ENCODE measurements at places on chromosomes 16 and 17. TPM values are rescaled to one million over a fixed set of nuclear protein-coding genes. Genes with fewer than 3 reads are reported as not detected.

- DNase-seq, result no peak
Observed at GRCh38 chr16:4091240-4092012, 24.8 kb downstream of the ADCY9 start.

DNA sequence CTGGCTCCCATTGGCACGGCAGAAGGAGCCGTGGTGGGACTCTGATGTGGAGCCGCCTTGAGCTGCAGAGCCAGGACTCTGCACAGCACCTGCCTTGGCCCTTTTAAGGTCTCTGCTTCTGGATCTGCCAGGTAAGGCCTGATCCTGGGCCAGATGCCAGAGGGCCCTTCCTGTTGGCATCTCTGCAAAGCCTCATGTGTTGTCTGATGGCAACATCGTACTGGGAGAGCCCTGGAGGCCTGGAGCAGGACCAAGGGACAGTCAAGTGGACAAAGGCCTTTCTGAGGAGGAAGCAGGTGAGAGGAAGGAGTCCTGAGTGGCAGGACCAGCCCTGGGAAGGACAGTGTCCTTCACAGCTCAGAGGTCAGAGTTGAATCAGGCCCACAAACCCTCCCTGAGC lies 26.1 kb downstream of the SOCS1 start:
- peak; percentile 78 for DNase-seq

GRCh38 chr17:20284570-20285295 lies 182.6 kb downstream of the LGALS9B start:
- no peak for DNase-seq

- DNase-seq, result no peak
Observed at GRCh38 chr16:24589997-24590396, 50.6 kb downstream of the RBBP6 start.

GRCh38 chr17:80327518-80327917 lies 66.9 kb downstream of the RNF213 start:
- DNase-seq, result no peak

TBC1D3K gene
- not detected for total RNA-seq

SSTR5 gene
- 5.8 TPM for total RNA-seq

DNA sequence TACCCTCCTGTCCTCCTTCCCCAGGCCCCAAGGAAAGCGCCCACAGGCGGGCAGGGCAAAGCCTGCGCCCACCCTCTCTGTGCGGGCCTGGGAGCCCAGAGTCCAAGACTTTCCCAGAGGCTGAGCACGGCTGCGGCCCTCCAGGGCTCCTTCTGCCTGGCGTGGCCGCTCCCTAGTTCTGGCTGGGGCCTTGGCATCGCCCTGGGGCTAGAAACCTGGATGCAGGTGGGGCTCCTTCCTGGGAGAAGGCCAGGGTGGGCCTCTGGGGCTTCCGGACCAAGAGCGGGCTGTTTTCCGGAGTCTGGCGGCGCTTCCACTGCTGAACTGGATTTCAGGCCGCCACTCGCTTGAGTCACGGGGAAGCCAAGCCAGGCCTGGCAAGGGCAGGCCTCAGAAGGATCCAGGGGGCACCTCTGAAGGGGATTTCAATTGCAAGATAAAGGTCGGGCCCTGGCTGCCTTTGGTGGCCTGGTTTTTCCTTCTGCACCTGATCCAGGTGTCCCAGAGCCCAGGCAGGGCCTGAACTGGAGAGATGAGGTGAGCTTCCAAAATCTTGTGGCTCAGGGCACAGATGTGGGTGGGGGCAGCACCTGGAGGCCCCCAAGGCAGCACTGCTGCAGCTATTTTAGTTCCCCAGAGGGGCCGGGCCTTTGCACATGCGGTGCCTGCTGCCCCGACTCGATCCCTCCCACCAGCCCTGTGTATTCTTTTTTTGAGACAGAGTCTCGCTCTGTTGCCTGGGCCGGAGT lies 227.4 kb downstream of the MRTFB start:
- DNase-seq, result no peak

DNA sequence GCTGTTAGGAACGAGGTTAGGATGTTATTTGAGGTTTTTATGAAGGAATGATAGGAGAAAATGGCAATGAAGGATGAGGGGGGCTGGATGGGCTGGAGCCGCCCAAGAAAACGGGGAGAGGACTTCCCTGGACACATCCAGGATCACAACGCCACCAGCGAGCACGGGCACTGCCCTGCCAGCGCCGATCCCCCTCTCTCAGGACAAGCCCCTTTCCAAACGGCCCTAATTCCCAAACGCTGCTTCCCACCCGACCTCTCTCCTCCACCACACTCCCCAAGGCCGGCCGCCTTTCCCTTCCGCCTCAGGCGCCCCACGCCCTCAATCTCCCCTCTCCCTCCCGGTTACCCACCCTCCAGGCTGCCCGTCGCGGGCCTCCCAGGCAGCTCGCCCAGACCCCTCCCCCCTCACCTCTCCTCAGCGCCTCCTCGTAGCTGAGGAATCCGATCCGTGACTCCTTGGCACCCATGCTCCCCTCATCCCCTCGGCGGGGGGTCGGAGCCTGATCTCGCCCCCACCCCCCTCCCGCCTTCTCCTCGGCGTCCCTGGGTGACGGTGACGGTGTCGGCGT lies 377 bp downstream of the USP32 start:
- peak; percentile 11 for DNase-seq

DNA sequence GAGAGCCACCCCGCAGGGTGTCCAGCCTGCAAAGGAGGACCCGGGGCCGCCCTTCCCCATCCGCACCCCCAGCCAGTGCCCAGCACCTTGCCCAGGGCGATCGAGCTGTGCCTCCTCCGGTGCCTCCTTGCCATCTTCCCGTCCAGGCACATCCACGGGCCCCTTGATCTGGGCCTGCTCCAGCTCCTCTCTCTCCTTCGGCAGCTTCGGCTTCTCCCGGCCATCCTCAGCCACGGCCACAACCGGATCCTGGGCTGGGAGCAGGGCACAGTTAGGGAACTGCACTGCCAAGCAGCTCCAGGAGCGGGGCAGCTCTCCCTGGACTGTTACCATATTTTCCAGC lies 13.8 kb downstream of the NDUFAF8 start:
- DNase-seq, result no peak

DNA sequence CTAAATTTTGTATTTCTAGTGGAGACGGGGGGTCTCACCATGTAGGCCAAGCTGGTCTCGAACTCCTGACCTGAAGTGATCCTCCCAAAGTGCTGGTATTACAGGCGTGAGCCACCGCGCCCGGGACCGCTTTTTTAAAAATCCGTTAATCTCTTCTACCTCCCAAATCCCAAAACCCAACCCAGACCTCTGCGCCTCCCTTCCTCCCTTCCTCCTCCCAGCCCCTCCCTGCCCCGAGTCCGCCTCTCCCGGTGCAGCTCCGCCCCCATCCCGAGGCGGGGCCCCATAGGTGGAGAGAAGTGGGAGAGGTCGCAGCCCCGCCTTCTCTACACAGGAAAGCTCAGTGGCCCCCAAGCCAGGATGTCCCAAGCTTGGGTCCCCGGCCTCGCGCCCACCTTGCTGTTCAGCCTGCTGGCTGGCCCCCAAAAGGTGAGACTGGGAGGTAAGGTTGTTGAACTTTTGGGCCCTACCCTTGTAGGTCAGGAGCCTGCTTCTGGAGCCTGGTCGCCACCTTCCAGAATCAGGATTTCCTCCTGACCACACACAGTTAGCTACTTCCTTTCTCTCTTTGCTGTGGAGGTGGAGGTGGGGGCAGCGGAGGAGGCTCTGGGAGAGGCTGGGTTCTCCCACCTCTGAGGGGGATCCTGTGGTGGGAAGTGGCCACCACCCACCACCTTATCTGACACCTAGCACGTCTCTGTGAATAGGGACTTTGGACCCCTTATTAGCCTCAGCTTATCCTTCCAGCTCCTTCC lies at the start of gene TMEM92:
TMEM92 (plus strand) TSS at position 325 of the 755 bp plus-strand sequence; CDS start at position 361, 36 bp downstream.
- peak; percentile 63 for DNase-seq

GRCh38 chr17:42274253-42274542 lies 2.0 kb downstream of the STAT5B start:
- DNase-seq, result no peak

GRCh38 chr16:86427433-86427851 lies 82.9 kb upstream of the FOXF1 start:
- DNase-seq, result no peak

CD7 gene
- total RNA-seq, result 12.0 TPM

- DNase-seq, result no peak
Observed at GRCh38 chr16:12311877-12312276, 335.3 kb downstream of the SNX29 start.

- DNase-seq, result peak; percentile 27
Observed at GRCh38 chr17:7523033-7523432, 25.8 kb upstream of the TNFSF12 start.

RNF43 gene
- total RNA-seq, result 19.0 TPM

DNA sequence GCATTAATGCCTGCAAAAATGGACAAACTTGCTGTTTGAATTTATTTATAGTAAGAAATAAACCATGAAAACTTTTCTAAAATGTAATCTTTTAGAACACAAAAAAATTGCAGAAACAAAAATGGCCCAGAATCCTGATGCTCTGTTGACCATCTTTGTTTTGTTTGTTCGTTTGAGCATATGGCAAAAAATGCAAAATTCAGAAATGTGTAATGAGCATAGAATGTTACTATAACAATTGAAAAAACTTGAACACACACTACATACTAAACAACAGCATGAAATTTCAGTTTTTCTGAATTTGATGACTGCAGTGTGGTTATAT lies 1.1 kb upstream of the KPNA2 start:
- DNase-seq, result no peak

PPP1R27 gene
- not detected for total RNA-seq

- no peak for DNase-seq
Observed at GRCh38 chr17:36468903-36469635, 17.4 kb upstream of the ZNHIT3 start.

DNA sequence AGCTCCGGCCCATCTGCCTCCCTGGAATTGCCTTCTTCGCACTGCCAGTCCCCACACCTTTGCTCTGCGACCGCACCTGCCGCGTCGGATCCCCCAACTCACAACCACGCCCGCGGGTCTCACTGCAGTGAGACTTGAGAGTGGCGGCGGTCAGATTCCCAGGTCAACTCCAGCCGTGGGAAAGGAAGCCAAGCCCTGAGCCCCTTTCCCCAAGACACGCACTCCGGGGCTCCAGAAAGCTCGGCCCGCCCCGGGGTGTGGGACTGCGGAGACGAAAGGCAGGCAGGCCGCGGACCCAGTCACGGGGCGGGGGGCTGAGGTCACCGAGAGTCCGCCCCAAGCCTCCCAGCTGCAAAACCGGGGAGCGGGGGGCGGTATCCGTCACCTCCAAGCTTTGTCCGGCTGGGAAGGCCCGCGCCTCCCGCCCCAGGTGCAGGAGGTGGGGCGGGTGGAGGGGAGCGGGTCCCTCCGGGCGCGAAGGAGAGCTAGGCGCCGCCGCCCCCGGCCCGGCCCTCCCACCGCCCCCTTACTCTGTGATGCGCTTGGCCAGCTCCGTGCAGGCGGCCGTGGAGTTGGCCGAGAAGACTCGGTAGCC lies 615 bp downstream of the PRPSAP1 start:
- DNase-seq, result peak; percentile 12

DNA sequence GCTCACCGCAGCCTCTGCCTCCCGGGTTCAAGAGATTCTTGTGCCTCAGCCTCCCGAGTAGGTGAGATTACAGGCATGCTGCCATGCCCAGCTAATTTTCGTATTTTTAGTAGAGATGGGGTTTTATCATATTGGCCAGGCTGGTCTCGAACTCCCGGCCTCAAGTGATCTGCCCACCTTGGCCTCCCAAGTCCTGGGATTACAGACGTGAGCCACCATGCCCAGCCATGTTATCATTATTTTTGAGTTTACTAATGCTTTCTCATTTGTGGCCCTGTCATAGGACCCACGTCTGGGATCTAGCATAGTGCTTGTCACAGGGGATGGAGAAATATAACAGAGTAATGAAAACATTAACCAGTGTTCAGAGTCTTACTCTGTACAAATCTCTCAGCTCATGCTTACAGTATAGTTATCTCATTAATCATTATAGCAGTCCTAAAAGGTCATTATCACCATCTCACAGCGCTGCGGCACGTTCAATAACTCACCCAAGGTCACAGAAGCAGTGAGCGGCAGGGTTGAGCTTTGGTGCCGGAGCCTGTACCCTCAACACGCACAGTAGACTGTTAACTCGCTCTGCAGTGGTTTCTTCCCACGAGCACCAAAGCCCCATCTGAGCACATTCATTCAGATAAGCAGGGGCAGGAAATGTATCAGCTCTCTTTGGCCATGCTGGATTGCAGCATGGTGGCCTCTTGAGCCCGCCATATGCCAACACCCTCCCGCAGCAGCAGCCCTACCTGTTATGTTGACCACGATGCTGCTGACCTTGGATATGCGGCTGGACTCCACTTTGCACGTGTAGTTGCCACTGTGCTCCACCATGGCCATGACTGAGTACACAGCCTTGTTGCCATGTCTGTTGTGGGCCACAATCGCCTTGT lies 21.4 kb downstream of the PECAM1 start:
- DNase-seq, result no peak

GRCh38 chr17:4537451-4538235 lies 17.5 kb downstream of the MYBBP1A start:
- DNase-seq, result no peak

- no peak for DNase-seq
Observed at GRCh38 chr16:9007177-9007794, 43.6 kb upstream of the USP7 start.

- no peak for DNase-seq
Observed at GRCh38 chr17:58575511-58575910, 61.1 kb upstream of the MTMR4 start.

DNA sequence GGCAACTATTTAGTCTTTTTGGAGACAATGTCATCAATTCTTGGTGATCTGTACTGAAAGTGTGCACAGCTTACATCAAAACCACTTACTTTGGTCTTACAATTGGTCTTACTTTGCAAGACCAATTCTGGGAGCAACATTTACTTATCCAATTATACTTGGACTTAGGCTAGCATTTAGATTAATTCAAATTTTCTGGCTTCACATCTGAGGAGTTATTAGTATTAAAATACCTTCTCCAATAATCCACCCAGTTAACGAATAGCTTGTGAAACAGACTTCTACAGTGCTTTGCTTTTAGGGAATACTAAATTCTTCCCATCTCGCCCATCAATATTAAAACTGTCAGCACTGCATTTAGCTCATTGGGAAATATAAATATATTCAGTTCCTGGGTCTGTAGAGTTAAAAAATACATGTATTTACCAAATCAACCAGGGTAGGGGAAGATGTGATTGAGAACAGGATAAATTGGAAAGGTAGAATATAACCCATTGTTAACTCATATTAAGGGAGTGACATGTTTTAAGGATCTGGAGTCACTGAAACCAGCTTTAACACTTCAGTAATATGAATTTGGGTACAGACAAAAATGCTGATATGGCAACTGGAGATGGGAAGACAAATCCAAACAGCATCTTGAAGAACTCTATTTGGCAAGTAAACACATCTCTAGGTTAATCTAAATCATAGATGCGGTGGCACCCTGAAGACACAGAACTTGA lies 9.2 kb upstream of the VEZF1 start:
- DNase-seq, result no peak

NOXO1 gene
- total RNA-seq, result 2.7 TPM

GRCh38 chr17:44908761-44909326 lies 6.5 kb downstream of the GFAP start:
- DNase-seq, result no peak

- no peak for DNase-seq
Observed at GRCh38 chr16:80622007-80622406, 81.2 kb downstream of the DYNLRB2 start.

GRCh38 chr17:20155258-20156195 lies 146.4 kb downstream of the SPECC1 start:
- DNase-seq, result peak; percentile 97

GRCh38 chr17:57722704-57723043 lies 22.4 kb downstream of the CCDC182 start:
- DNase-seq, result no peak
